ENCODE measurements at places on chromosomes 16 and 17. TPM values are rescaled to one million over a fixed set of nuclear protein-coding genes. Genes with fewer than 3 reads are reported as not detected.

DNA sequence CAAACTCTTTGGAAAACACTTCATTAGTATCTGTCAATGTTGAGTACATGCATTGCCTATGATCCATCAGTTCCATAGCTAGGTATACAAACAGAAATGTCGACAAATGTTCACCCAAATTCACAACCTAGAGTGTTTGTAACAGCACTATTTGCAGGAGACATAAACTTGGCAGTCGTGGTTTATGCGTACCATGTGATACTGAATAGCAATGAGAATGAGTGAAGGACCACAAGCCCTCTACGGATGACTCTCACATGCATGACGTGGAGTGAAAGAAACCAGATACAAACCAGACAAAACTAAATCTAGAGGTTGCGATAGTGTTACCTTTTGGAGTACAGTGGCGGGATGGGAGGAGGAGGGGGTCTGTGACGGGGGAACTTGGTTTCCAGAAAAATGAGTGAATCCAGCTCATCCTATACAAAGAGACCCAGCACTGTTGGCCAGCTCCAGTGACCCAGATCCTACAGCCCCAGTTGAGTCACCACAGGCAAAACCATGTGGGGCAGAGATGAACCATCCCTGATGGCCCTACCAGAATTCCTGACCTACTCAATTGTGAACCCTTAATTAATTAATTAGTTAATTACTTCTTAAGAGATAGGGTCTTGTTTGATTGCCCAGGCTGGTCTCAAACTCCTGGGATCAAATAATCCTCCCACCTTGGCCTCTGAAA lies 15.9 kb upstream of the ULK2 start:
- H3K4me3 ChIP-seq = no peak overlapping the region
- no peak overlapping the region for H3K27ac ChIP-seq
- peaks cover 10% of the 10 kb centered on the region for H3K4me1 ChIP-seq
- no peak for DNase-seq
- H3K36me3 ChIP-seq = no peaks in the 10 kb centered on the region

GRCh38 chr16:12613131-12613991 lies 190.3 kb downstream of the CPPED1 start:
- peak; percentile 46 for DNase-seq
- H3K36me3 ChIP-seq = no peaks in the 10 kb centered on the region
- H3K27ac ChIP-seq = no peak overlapping the region
- no peaks in the 10 kb centered on the region for H3K27me3 ChIP-seq

GRCh38 chr16:50102051-50102746 lies 36.4 kb downstream of the HEATR3 start:
- peaks cover 5% of the 10 kb centered on the region for H3K36me3 ChIP-seq
- no peaks in the 10 kb centered on the region for H3K4me1 ChIP-seq
- H3K27me3 ChIP-seq = no peaks in the 10 kb centered on the region
- no peak overlapping the region for H3K27ac ChIP-seq

GRCh38 chr16:71896764-71897368 lies 1.5 kb downstream of the IST1 start:
- no peaks in the 10 kb centered on the region for H3K36me3 ChIP-seq
- no peak for DNase-seq
- peak overlapping the region; percentile 98 for H3K27ac ChIP-seq

ARL2BP gene
- 39.2 TPM for total RNA-seq
